BJ (cell line): ENCODE measurements at places on chromosomes 12 and 14.

DNA sequence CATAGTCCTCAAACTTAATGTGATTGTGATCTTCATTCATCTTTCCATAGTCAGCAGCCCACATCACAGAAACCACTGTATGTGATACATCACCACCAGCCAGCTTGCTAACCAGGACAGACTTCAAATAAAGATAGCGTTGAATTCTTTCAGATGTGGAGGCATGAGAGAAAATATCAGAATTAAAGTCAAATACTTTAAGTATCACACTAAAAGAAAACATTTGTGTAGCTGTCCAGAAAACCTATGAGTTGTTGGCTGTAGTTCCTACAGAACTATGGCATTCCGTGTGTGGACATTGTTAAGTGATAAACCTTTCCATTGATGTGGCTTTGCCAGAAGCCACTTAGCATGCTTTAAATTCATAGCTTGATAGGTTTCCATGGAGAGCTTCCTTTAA lies 105.1 kb downstream of the LLPH start:
- DNase-seq, result no peak

DNA sequence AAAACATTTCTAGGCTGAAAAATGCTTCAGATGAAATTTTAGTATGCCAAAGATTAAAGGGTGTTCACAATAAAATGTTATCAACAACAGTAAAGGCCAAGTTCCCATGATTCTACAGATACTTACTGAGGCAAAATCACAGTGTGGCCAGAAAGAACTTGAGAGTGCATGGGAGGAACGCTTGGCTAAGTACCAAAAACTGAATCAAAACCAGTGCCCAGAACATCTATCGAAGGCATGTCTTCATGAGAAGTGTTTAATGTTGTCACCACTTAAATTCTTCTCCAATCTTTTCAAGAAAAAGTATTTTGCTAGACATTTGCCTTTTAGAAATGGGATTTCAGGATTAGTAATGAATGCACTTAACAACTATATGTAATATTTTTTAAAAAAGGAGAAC lies 41.5 kb downstream of the KIF21A start:
- DNase-seq, result no peak

DNA sequence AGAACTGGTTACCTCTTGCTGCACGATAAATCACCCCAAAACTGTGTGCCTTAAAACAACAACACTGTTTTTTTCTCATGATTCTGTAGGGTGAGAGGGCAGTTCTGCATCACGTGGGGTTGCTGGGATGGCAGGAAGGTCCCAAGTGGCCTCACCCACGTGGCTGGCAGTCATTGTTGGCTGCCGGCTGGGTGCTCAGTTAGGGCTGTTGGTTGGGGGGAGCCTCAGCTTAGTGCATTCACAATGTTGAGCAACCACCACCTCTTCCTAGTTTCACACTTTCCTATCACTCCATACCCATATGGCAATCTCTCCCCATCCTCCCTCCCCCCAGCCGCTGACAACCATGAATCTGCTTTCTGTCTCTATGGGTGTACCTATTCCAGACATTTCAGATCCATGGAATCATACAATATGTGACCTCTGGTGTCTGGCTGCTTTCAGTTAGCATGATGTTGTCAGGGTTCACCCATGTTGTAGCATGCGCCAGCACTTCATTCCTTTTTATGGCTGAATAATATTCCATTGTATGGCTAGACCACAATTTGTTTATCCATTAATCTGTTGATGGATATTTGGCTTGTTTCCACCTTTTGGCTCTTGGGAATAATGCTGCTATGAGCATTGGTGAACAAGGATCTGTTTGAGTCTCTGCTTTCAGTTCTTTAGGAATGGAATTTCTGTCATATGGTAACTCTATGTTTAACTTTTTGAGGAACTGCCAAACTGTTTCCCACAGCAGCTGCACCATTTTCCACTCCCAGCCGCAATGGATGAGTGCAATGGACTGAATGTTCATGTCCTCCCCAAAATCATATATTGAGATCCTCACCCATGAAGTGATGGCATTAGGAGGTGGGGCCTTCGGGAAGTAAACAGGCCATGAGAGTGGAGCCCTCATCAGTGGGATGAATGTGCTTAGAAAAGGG lies 11.2 kb upstream of the POP5 start:
- no peak for DNase-seq

DNA sequence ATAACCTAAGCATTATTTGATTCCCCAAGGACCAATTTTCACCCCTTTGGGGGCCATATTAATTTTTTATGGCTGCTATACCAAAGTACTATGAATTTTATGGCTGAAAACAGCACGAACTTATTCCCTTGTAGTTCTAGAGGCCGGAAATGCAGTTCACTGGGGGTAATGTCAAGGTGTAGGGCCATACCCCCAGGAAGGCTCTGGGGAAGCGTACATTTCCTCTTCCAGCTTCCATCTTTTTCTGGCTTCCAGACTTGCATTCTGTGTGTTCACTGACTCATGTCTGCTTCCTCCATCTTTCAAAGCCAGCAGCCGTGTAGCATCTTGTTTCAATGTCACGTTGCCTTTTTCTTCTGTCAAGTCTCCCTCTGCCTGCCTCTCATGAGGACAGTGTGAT lies 133.5 kb downstream of the BICD1 start:
- DNase-seq, result no peak

GRCh38 chr12:132138941-132139871 lies 4.9 kb downstream of the DDX51 start:
- no peak for DNase-seq
